ENCODE measurements at places on chromosomes 2 and 18.

- peak; percentile 4 for DNase-seq
These were observed 53.2 kb upstream of the CUL3 start for GRCh38 chr2:224638301-224638823.

GRCh38 chr2:156826341-156826933 is 390.3 kb downstream of the GPD2 start:
- peak; percentile 57 for DNase-seq

- DNase-seq = no peak
These were observed 146.5 kb downstream of the TWIST2 start for GRCh38 chr2:238994432-238994831.

- no peak for DNase-seq
These were observed 34.4 kb downstream of the MAIP1 start for GRCh38 chr2:199989822-199990221.

DNA sequence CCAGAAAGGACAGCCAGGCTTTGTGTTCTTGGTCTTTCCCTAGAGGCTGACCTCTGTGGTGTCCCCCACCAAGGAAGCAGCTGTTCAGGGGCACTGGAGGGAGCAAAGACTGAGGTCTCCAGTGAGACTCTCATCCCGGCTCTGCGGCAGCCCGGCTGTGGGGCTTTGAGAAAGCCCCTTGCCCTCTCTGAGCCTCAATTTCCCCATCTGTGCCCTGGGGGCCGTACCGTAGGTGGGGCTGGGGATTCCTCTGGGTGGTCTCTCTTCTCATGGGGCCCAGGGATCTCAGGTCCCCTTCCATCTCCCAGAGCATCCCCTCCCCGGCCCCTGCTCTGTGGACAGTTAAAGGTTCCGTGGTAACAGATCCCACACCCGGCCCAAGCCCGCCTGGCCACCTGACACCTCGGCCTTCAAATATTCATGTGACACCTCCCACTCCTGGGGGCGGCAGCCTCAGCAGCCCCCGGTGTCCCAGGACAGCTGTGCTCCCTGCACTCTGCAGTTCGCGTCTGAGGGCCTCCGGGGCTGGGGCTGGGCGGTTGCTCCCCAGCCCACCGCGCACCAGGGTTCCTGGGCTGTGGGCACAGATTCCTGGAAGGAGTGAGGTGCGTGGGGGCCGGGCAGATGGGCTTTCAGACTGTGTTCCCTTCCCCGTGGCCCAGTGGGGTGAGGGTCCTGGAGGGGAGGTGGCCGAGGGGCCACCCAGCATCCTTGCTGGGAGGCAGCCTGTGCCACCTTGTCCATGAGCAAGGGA is 15.1 kb upstream of the KLHL30 start:
- no peak for DNase-seq

DNA sequence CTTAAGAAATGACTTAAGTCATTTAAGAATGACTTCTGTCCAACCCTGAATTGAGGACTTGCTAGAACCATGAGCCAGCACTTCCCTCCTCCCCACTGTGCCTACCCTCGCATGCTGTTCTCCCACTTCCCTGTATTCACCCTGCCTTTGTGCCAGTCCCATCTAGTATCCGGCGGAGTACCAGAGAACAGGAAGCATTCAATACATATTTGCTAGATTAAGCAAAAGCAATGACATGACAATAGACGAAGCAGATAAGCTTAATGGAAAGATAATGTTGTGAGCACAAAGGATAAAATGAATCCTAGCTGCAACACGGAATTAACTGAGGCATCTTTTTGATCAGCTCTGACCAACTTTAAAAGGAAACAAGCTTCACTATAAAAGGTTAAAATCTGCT is 328.5 kb downstream of the TDRD15 start:
- DNase-seq = no peak

DNA sequence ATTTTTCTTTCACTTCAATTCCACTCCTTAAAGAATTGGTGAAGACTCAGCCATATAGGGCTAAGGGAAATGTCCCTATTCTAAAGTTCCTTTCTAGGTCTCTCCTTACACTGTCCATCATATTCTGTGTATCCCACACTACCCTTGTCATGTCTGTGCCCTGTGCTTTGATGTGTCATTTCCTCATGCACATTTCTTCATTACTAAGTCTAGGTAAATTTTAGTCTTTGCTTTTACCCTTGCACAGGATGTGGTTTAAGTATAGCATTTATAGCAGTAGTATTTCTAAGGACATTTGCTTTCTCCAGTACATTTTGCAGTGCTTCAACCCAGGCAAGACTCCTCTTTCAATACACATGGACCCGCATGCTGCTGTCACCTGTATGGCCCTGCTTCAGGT is 221.5 kb upstream of the ACVR2A start:
- no peak for DNase-seq
